Breast epithelium (tissue), 4 donors: ENCODE measurements at places on chromosomes 16 and 17.

DNA sequence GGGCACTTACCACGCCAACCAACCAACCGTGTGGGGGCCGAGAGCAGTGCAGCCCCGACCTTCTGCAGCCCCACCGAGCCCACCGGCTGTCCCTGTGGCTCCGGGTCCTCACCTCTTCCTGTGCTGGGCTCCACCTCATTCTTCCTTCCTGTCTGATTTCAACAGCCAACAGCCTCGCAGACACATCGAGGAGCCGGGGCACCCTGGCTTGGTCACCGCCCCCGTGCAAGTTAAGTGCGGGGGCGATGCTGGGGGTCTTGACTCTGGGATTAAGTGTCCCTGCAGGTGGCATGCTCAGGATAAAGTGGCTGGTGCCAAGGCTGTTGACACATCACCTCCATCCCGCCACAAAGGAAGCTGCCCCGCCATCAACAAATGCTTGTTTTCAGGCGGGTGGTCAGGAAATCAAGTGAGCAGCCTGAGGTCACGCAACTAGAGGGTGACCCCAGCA lies at the start of gene NLRC3:
NLRC3 (minus strand) TSS at position 102 of the 451 bp plus-strand sequence. CDS start 12,367 bp downstream, outside the sequence.
- no peaks in the 10 kb centered on the region for H3K36me3 ChIP-seq
- no peaks in the 10 kb centered on the region for H3K27me3 ChIP-seq
- peak within 1 kb of the TSS; percentile 13 for H3K4me3 ChIP-seq
- H3K4me1 ChIP-seq = no peaks in the 10 kb centered on the region
- DNase-seq = no peak

DNA sequence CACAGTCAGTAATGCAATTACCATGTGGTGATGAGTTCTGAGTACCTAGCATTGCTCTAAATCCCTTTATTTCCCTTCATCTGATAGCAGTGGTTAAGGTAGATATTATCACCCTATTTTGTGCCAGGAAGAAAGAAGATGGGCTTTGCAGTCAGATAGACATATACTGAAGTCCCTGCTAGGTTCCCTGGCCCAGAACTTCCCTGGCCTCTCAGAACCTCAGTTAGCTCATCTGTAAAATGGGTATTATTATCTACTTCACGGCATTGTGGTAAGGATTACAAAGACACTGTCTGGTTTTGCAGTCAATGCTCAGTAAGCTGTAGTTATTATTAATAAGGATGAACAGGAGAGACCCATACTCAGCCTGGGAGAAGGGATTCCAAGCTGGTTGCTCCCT lies 4.6 kb upstream of the CRYBA1 start:
- no peaks in the 10 kb centered on the region for H3K27me3 ChIP-seq
- no peaks in the 10 kb centered on the region for H3K36me3 ChIP-seq
- no peak overlapping the region for H3K27ac ChIP-seq
- no peak for DNase-seq
- H3K4me1 ChIP-seq = no peaks in the 10 kb centered on the region

- no peaks in the 10 kb centered on the region for H3K4me1 ChIP-seq
- no peak overlapping the region for H3K27ac ChIP-seq
- no peak for DNase-seq
- H3K4me3 ChIP-seq = no peak overlapping the region
- no peaks in the 10 kb centered on the region for H3K36me3 ChIP-seq
Measured at GRCh38 chr17:67632141-67632540, 85.6 kb upstream of the NOL11 start.

DNA sequence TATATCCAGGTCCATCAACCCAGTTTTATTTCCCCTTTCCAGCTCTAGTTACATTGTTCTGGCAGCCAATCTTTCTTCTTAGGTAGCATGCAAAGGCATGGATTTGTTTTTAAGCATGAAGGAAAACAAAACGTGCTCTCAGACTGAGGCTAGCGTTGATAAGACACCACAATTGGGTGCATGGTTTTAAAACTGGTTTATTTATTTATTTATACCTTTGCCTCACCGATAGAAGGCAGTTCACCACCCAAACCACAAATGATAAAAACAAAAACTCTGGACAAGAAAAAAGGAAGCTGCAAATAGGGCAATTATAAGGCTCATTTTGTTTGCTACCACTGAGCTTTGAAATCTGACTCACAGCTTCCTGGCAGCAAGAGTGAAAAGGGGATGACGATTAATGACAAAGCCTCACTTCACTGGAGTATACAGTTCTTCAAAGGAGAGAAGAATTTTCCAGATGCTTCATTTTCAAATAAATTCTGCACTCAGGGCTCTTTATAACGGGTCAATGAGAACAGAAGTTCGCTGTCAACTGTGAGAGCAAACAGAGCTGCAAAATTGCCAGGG lies 278.4 kb upstream of the IRX5 start:
- H3K4me3 ChIP-seq = no peak overlapping the region
- no peaks in the 10 kb centered on the region for H3K36me3 ChIP-seq
- no peak for DNase-seq

GRCh38 chr17:57761887-57762286 lies 16.8 kb upstream of the CCDC182 start:
- no peak overlapping the region for H3K27ac ChIP-seq
- no peaks in the 10 kb centered on the region for H3K27me3 ChIP-seq
- no peaks in the 10 kb centered on the region for H3K4me1 ChIP-seq
- no peak for DNase-seq
